ENCODE measurements at places on chromosomes 7 and 10.
A peak's percentile ranks its signal among the peaks of the same experiment; 100 is the strongest.

DNA sequence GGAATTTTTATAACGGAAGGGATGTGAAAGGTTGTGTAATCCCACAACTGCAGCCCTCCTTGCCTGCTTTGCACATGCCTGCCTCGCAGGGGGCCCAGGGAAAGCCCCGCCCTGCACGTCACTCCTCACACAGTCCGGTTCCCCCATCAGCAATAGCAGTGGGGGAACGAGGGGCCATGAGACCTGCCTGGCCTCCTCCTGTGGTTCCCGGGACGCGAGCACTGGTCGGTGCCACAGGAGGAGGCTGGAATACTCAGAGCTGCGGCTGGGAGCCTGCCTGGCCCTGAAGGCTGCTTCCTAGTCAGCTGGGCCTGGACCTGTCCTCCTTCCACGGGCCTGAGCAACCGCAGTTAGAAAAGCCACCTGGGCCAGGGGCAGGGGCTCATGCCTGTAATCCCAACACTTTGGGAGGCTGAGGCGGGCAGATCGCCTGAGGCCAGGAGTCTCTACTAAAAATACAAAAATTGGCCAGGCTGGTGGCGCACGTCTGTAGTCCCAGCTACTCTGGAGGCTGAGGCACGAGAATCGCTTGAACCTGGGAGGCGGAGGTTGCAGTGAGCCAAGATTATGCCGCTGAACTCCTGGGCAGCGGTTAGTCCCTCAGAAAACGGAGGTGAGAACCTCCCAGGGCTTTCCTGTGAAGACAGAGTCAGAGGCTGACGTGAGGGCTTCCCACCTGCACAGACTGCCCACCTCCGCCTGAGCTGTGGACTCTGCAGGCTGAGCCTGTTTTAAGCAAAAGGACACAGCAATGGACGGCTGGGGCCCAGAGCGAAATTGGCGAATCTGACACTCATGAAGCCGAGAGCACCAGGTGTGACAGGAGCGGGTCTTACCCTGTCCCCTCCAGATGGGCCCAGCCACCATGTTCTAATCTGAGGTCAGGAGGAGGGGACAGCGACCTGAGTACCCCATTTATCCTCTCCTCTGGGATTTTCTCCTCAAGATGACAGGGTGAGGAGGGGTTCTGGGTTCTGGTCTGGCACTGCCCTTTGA is 52.9 kb downstream of the VIPR2 start:
- H3K4me1 ChIP-seq: no peaks in the 10 kb centered on the region
- H3K27me3 ChIP-seq: no peaks in the 10 kb centered on the region
- no peaks in the 10 kb centered on the region for H3K36me3 ChIP-seq
- H3K4me3 ChIP-seq: no peak overlapping the region
- DNase-seq: no peak

DNA sequence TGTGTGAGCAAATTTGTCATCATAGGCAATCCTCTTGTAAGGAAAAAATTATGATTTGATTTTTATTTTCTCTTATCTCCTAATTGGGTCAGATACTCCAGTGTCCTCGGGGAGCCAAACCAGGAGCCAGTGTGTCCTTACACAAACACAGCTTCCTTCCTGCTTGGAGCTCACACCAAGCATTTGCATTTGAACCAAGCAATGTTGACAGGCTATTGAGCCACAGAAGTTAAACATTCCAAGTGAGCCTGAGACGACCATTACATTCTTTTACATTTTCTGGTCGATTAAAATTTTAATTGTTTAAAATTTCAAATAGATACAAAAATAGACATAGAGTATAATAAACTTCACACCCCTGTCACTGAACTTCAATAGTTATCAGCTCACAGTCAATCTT is 194.8 kb downstream of the CFTR start:
- no peak overlapping the region for H3K27ac ChIP-seq
- H3K27me3 ChIP-seq: no peaks in the 10 kb centered on the region
- no peak overlapping the region for H3K4me3 ChIP-seq
- H3K4me1 ChIP-seq: no peaks in the 10 kb centered on the region

GRCh38 chr7:122433765-122434164 is 129.2 kb upstream of the FEZF1 start:
- no peak overlapping the region for H3K4me3 ChIP-seq
- no peak for DNase-seq
- no peak overlapping the region for H3K27ac ChIP-seq

- H3K27me3 ChIP-seq: no peaks in the 10 kb centered on the region
- H3K4me3 ChIP-seq: no peak overlapping the region
- no peaks in the 10 kb centered on the region for H3K36me3 ChIP-seq
- no peak for DNase-seq
- no peaks in the 10 kb centered on the region for H3K4me1 ChIP-seq
These were observed 221.7 kb downstream of the DNAJB6 start for GRCh38 chr7:157558516-157558874.

GRCh38 chr7:21276471-21277035 is 151.3 kb upstream of the SP4 start:
- H3K27me3 ChIP-seq: no peaks in the 10 kb centered on the region
- H3K4me1 ChIP-seq: no peaks in the 10 kb centered on the region
- H3K36me3 ChIP-seq: no peaks in the 10 kb centered on the region

- DNase-seq: no peak
- no peak overlapping the region for H3K27ac ChIP-seq
- H3K4me3 ChIP-seq: no peak overlapping the region
- H3K36me3 ChIP-seq: no peaks in the 10 kb centered on the region
These were observed 38.3 kb upstream of the SFMBT2 start for GRCh38 chr10:7449063-7449695.

DNA sequence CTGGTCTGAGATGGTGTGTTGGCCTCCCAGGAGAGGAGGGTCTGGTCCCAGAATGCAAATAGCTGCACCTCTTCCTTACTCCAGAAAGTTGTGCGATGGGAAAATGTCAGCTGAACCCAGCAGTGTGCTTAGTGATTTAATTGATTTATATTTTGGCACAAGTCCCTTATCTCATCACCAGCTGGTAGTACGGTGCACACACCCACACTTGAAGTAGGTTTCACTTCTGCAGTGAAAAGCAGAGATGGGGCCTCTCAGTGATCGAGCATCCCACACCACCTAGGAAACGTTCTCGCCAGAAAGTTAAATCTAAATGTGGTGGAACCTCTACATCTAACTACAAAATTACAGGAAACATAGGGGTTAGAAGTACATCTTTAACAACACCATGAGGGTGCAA is 80.4 kb downstream of the UBE3C start:
- peaks cover 21% of the 10 kb centered on the region for H3K36me3 ChIP-seq
- H3K4me3 ChIP-seq: no peak overlapping the region
- no peaks in the 10 kb centered on the region for H3K27me3 ChIP-seq
- no peaks in the 10 kb centered on the region for H3K4me1 ChIP-seq

DNA sequence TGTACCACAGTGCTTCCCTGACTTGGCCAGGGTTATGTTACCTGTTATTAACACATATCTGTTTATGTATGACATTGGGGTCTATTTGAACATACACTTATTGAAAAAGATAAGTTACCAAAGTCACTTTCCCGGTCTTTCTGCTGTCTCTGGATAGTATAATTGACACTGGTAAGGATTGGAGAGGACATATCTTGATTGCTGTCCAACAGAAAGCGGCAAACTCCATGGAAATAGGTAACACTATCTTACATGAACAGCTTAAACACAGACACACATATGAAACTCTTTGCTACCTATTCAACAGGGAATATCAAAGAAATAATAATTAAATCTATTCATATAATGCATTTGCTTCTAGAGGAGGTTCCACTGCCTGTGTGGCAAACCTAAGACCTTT is 282.5 kb upstream of the AOAH start:
- H3K27ac ChIP-seq: no peak overlapping the region
- H3K36me3 ChIP-seq: peaks cover 5% of the 10 kb centered on the region
- H3K4me1 ChIP-seq: no peaks in the 10 kb centered on the region
- no peaks in the 10 kb centered on the region for H3K27me3 ChIP-seq

GRCh38 chr7:111654343-111654742 is 92.1 kb upstream of the IMMP2L start:
- no peaks in the 10 kb centered on the region for H3K4me1 ChIP-seq
- no peak overlapping the region for H3K27ac ChIP-seq
- DNase-seq: no peak
- H3K36me3 ChIP-seq: no peaks in the 10 kb centered on the region
- no peaks in the 10 kb centered on the region for H3K27me3 ChIP-seq

- peak overlapping the region; percentile 90 for H3K27ac ChIP-seq
- H3K4me1 ChIP-seq: peaks cover 44% of the 10 kb centered on the region
- no peaks in the 10 kb centered on the region for H3K36me3 ChIP-seq
- H3K4me3 ChIP-seq: peak overlapping the region; percentile 83
These were observed 1.1 kb upstream of the TNKS2 start for GRCh38 chr10:91797048-91797690.

GRCh38 chr10:13567030-13567429 is 19.7 kb upstream of the PRPF18 start:
- no peaks in the 10 kb centered on the region for H3K4me1 ChIP-seq
- no peak for DNase-seq
- no peaks in the 10 kb centered on the region for H3K27me3 ChIP-seq
- no peaks in the 10 kb centered on the region for H3K36me3 ChIP-seq
- H3K4me3 ChIP-seq: no peak overlapping the region

GRCh38 chr7:41167836-41168235 is 535.1 kb downstream of the INHBA start:
- H3K4me3 ChIP-seq: no peak overlapping the region
- H3K27me3 ChIP-seq: no peaks in the 10 kb centered on the region
- no peak for DNase-seq
- no peaks in the 10 kb centered on the region for H3K36me3 ChIP-seq

GRCh38 chr7:130274296-130274695 is 7.6 kb downstream of the CPA2 start:
- no peaks in the 10 kb centered on the region for H3K27me3 ChIP-seq
- H3K4me1 ChIP-seq: no peaks in the 10 kb centered on the region
- H3K27ac ChIP-seq: no peak overlapping the region
- no peak for DNase-seq

- H3K27me3 ChIP-seq: no peaks in the 10 kb centered on the region
- H3K4me1 ChIP-seq: no peaks in the 10 kb centered on the region
- H3K36me3 ChIP-seq: no peaks in the 10 kb centered on the region
- H3K27ac ChIP-seq: no peak overlapping the region
- DNase-seq: no peak
These were observed 199.7 kb upstream of the LRRN3 start for GRCh38 chr7:110891197-110891596.

GRCh38 chr7:70660819-70661191 is 471.1 kb upstream of the GALNT17 start:
- peaks cover 22% of the 10 kb centered on the region for H3K4me1 ChIP-seq
- DNase-seq: no peak

GRCh38 chr10:126459878-126460481 is 71.7 kb upstream of the ADAM12 start:
- no peak overlapping the region for H3K27ac ChIP-seq
- H3K27me3 ChIP-seq: no peaks in the 10 kb centered on the region
- no peaks in the 10 kb centered on the region for H3K4me1 ChIP-seq
- H3K36me3 ChIP-seq: no peaks in the 10 kb centered on the region
- DNase-seq: no peak

GRCh38 chr7:68216051-68216450 is 1219.4 kb downstream of the TYW1 start:
- no peaks in the 10 kb centered on the region for H3K27me3 ChIP-seq
- no peak for DNase-seq
- H3K36me3 ChIP-seq: no peaks in the 10 kb centered on the region
- H3K4me1 ChIP-seq: no peaks in the 10 kb centered on the region

- no peak for DNase-seq
- no peaks in the 10 kb centered on the region for H3K4me1 ChIP-seq
- no peak overlapping the region for H3K4me3 ChIP-seq
- H3K36me3 ChIP-seq: no peaks in the 10 kb centered on the region
These were observed 65.6 kb downstream of the PKD1L1 start for GRCh38 chr7:47882635-47883034.

DNA sequence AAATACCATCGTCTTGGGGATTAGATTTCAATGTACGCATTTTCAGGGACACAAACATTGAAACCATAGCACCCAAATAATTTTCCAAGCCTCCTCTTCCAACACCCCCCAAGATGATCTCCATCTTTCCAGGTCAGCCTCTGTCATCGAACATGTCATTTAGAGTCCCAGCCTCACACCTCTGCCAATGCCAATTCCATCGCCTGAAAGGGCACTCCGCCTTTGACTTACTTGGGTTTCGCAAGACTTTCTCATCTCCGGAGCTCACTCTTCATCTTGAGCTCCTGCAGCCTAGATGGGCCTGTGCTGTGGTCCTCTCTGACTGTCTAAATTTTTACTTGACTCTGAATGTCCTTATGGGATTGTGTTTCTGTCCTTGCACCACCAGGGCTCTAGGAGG is 10.4 kb upstream of the FAM241B start:
- peaks cover 24% of the 10 kb centered on the region for H3K4me1 ChIP-seq
- no peaks in the 10 kb centered on the region for H3K36me3 ChIP-seq
- H3K27ac ChIP-seq: no peak overlapping the region
- no peaks in the 10 kb centered on the region for H3K27me3 ChIP-seq
- H3K4me3 ChIP-seq: no peak overlapping the region

DNA sequence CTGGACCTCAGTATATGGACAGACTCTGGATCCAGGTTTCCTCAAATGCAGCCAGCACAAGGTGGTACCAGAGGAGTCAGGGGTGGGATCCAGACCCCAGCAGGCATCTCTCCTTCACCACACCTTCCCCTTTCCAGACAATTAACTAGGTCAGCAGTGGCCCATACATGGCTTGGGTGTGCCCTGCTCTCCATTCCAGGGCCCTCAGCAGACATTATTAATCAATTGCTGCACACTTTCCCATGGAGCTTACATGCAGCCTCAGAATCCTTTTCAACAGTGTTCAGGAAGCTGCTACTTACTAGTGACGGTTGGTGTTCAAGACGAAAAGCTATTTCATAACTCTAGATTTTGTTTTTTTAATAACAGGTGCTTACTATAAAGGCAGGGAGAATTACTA is 6.0 kb downstream of the COL13A1 start:
- H3K4me1 ChIP-seq: no peaks in the 10 kb centered on the region
- no peak for DNase-seq
- peaks cover 5% of the 10 kb centered on the region for H3K27me3 ChIP-seq
- H3K27ac ChIP-seq: no peak overlapping the region

DNA sequence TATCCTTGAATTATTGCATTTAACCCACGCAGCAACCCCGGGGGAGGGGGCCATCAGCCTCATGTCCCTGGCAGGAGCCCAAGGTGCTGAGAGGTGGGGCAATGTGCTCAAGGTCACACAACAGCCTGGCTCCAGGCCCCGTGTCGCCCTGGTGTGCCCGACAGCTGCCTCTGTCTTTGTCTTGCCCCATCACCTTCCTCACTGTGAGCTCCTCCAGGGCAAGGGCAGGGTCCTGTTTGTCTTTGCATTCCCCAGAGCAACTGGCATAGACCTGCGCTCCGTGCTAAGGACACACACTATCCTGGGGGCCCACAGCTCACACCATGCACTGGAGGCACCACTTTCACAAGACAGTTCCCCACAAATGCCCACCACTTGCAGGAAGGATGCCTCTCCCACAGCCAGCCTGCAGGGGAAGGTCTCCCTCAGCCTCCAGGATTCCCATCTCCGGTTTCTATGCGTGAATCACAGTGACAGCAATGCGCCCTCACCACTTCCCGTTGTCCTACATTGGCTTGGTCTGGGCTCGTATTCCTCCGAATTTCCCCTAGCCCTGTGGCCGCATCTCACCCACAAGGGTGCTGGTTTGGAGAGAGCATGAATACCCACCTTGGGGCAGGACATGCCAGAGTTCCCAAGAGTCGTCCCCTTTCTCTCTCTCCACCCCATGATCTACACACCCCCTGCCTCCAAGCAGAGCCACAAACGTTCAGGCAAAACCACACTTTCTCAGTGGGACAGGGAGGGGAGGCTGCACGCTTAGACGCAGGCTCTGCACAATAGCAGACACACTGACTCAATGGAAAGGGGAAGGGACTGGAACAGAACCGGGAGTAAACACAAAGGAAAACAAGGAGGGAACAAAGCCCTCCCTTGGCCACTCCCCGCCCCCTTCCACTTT is 10.3 kb downstream of the ITPRIP start:
- H3K27me3 ChIP-seq: no peaks in the 10 kb centered on the region
- peak; percentile 49 for DNase-seq
- peaks cover 100% of the 10 kb centered on the region for H3K4me1 ChIP-seq

- no peaks in the 10 kb centered on the region for H3K36me3 ChIP-seq
- H3K27ac ChIP-seq: no peak overlapping the region
- no peaks in the 10 kb centered on the region for H3K27me3 ChIP-seq
- H3K4me1 ChIP-seq: no peaks in the 10 kb centered on the region
- DNase-seq: no peak
These were observed 49.3 kb downstream of the CFAP46 start for GRCh38 chr10:132893090-132893489.

Data from CD4-positive, alpha-beta memory T cell (primary cell).